ENCODE measurements at places on chromosomes 7 and 10. TPM values are rescaled to one million over a fixed set of nuclear protein-coding genes. Genes with fewer than 3 reads are reported as not detected.

DNA sequence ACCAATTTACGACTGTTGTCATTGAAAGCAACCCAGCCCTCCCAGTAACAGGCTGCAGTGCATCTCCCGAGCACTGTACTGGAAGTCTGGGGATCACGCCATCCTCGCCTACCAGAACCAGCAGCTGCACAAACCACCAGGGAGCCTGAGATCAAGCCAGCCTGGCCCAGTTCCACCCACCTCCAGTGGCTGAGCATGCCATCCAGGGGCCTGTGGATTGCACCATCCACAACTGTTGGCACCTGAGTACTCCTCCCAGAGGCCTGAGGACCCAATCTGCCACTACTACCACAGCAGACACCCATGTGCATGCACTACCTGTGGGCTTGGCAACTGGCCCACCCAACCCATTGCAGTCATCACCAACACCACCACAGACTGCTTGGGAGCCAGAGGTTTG, 44.2 kb downstream of the HERPUD2 start:
- no peak for DNase-seq

- no peak for DNase-seq
Observed at GRCh38 chr10:61390851-61391250, 62.3 kb downstream of the TMEM26 start.

- DNase-seq: no peak
Observed at GRCh38 chr7:130263130-130263529, 3.5 kb upstream of the CPA2 start.

DNA sequence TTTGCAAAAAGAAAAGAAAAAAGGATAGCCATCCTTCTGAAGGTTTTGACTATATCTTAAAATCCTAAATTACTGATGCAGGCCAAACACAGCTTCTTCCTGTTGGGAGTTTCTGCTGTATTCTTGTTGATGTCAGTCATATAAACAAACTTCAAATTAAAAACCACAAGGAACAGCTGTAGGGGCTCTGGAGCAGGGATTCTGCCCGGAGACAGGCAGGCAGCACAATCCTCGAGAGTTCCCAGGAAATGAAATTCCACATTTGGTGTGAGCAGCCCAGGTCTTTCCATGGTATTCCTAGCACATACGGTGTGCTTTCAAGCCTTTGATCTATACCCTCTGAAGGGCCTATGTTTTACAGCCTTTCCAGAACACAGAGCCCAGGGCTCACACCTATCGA, 43.2 kb downstream of the INSYN2A start:
- DNase-seq: no peak

DNA sequence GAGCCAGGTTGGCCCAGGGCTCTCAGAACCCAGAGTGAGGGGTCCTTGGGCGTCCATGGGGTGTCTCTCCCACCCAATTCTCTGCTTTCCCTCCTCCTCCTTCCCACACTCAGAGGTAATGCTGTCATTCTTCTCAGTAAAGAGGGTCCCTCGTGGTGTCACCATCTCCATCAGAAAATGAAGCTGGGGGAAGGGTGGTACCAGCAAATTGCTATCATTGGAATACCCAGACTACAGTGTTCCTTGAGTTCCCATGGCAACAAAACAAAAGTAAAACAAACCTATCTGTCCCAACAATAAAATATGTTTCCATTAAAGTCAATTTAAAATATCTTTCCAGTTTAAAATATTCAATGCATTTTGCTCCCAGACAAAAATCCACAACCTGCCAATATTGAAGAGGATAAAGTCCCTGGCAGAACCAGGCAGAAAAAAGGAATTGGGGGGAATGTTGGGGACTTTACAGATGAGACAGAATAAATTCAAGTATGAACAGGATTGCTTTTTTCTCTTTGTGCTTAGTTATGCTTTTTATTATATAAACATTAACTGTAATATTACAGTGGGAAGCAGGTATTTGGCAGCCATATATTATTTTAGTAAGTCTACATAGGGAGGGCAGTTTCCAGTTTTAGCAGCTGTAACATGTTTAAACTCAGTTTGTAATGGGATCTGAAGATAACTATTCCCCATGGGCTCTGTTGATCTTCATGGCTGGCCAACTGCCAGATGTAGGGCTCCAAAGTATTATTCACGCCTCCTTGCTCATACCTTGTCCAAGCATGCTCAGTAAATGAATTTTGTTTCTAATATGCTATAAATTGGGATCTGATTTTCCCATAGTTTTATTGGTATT, 182.1 kb downstream of the ARID5B start:
- DNase-seq: no peak

- no peak for DNase-seq
Observed at GRCh38 chr10:97886286-97886685, 36.6 kb downstream of the GOLGA7B start.

DNA sequence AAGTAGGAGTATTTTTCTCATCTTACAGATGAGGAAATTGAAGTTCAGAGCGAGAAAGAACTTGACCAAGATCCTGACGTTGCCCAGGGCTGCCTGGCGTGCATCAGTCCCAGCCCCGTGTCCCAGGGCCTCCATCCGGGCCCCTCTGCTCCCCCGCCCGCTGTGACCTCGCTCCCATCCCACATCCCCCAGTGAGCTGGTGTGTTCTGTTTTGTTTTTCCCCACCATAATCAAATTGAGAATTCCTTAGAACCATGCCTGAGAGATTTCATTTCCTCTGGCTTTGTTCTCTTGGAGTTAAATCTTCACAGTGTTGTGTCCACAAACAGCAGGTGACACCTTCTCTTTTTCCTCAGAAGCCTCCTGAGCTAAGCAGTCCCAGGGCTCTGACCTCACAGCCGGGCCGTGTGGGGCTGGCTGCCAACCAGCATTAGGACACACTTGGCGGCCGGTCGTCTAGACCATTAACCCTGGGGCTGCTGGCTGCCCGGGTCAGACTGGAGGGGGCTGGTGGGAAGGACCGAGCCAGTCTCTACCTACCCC, 44.3 kb downstream of the PFKP start:
- no peak for DNase-seq

GRCh38 chr10:63915240-63915639, 394.0 kb downstream of the REEP3 start:
- no peak for DNase-seq

- no peak for DNase-seq
Observed at GRCh38 chr10:14403881-14404623, 73.3 kb upstream of the FRMD4A start.

DNA sequence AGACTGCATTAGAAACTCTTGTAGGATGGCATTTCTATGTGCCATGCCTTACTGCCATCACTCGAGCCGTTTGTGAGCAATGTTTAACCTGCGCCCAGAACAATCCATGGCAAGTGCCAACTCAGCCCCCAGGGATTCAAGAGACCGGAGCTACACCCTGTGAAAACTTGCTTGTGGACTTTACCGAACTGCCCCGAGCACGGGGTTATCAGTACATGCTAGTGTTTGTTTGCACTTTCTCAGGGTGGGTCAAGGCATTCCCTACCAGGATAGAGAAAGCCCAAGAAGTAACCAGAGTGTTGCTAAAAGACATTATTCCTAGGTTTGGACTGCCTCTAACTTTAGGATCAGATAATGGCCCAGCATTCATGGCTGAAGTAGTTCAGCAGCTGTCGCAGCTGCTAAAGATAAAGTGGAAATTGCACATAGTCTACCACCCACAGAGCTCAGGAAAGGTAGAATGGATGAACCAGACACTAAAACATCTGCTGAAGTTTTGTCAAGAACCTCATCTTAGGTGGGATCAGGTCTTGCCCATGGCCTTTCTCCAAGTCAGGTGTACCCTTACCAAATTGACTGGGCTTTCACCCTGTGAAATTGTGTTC, 8.9 kb upstream of the CYREN start:
- no peak for DNase-seq

DNA sequence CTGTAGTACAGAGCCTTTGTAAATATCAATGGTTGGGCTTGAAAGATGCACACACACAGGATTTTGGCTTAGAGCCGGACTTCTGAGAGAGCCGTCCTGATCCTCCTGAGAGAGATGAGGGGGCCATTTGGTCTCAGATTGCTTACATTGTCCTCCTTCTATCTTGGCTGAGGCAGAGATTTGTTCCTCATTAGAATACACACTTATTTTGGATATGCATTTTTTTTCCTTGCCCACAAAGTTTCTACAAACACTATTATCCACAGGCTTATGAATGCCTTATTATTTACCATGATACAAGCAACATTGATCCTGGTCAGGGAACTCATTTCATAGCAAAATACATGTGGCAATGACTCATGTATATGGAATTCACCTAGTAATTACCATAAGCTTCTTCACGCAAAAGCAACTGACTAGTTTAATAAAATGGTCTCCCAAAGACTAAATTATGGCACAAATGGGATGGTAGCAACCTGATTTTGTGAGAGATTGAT, 175.3 kb downstream of the MDFIC start:
- no peak for DNase-seq

DNA sequence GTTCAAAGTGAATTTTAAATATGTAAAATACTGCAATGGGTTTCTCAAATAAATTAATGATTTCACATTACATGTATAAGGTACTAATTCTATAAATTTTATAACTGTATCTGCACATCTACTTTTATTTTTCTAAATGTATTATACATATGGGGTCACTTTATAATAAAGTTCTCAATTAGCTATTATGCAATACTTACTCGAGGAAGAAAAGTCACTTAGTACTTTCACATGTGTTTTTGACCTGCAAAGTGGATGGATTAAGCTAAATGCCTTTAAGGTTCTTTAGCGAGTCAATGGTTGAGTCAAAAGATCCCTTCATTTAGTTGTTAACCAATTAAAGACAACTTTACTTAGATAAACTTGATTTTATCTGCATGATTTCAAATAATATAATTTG, 437.8 kb downstream of the ANKRD7 start:
- DNase-seq: no peak

GRCh38 chr7:29332042-29332811, 137.7 kb downstream of the CHN2 start:
- DNase-seq: no peak

The ABCB4 gene
- not detected for total RNA-seq

The WNT2 gene
- total RNA-seq: not detected

The TAS2R41 gene
- not detected for total RNA-seq

The IL2RA gene
- 124 TPM for total RNA-seq

Measured in activated CD4-positive, alpha-beta T cell treated with anti-CD3 and anti-CD28 coated beads, Interleukin-2, amount 10 ng/mL, durations not matched to agents 7 days and 5 days (primary cell).